ENCODE measurements at places on chromosomes 5 and 9.

DNA sequence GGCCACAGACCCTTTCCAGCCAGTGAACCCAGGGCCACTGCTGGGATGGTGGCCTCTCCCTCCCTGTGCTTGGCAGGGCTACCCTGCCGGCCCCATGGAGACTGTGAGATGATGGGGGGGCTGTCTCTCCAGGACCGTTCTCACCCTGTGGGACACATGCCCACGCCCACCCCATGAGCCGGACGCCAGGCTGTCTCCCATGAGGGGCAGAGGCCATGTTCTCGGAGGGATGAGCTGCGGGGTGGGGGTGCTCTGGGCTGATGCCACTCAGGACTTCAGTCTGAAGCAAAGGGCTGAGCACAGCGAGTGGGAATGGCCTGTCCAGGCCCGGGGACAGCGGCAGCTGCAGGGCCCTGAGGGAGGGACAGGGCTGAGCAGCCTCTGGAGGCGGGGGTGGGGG, 88.9 kb downstream of the KCNT1 start:
- no peak for DNase-seq

GRCh38 chr5:87836696-87837095, 424.0 kb upstream of the CCNH start:
- no peak for DNase-seq

DNA sequence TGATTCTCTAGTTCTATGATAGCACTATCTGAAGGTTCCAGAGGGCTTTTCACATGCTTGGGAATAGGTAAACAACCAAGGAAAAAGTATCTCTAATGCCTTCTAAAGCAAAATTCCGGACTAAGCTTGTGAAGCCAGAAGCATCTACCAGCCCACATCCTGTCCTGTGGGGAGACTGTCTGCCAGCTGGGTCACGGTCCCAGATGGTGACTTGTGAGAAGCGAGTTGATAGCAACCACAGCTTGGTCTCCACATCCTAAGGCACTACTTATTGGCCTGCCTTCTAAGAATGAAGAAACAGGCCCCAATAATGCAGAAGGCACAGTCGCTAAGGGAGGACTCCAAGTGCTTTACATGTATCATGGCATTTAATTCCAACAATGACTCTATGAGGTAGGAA, 184.1 kb upstream of the ADRA1B start:
- DNase-seq = no peak

GRCh38 chr5:138274189-138274853, at the start of gene GFRA3:
Gene GFRA3 (minus strand): TSS chr5:138274621. CDS start chr5:138274424, 197 bp downstream.
- DNase-seq = no peak

- DNase-seq = no peak
These were observed 4.9 kb downstream of the CACNA1B start for GRCh38 chr9:137882506-137882821.

GRCh38 chr9:110148384-110148783, 59.6 kb downstream of the C9orf152 start:
- DNase-seq = no peak

DNA sequence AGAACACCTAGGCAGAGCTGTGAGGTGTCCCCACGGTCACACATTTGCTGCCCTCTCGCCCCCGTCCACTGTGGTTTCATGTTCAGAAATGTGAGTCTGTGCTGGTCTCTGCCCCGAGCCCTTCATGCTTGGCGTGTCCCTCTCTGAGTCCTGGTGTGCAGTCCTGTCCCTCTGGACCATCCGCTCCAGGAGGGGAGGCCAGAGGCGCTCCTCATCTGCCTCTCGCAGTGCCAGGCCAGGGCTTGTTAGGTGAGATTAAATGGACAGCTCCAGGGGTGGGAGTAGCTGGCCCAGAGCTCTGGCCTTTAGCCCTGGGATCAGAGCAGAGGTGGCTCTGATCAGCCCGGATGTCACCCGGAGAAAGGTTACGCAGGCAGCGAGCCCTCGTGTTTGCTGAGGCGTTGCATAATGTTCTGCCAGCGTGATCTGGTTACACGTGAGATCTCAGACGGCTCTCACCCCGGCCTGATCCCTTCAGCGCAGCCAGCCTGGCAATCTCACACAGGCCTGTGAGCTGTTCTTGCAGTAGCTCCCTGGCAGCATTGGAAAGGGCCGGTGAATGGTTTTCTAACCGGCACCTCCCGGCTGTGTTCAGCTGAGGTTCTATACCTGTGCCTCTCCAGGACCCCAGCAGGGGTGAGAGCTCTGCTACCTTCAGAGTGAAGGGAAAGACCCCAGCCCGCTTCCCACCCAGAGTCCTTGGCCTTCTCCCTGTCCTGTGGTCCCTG, 24.5 kb downstream of the PTGES2 start:
- no peak for DNase-seq

DNA sequence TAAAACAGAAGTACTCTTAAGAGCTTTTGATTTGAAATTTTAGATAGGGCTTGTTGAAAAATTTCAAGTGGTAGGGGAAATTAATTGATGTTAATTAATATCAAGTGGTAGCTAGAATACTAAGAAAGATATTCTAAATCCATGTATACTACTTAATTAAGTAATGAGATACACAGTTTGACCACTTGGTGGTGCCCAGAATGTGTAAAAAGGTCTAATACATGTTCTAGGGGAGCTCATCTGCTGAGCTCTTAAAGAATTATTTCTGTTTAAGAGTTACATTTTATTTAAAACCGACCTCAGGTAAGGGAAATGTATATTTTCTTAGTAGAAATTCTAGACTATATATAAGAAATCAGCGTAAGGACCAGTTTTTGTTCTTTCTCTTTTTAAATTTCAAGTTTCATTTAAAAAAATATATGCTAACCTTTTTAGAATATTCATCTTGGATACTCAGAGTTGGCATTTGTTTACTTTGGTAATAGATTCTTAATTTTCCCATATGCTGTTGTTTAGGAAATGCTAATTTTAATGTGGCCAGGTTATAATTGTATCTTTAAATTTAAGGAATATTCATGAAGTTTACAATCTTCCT, 61.5 kb downstream of the LNPEP start:
- DNase-seq = no peak

DNA sequence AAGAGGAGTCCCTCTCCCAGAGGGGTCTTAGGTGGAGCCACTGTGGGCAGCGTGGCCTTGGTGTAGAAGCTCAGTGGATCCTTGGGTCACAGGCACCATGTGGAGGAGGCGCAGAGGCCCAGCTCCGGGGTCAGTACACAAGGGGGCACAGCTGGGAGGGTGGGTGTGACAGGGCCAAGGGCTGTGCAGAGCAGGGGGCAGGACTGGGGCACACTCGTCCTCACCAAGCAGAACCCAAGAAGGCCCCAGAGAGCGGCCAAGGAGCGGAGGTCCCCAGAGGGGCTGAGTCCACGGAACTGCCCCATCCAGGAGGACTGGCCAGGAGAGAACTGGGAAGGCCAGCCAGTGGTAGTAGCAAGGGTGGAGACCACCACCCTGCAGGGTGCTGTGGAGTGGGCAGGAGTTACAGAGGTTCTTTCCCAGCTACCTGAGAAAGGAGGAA, 2.5 kb upstream of the LPCAT1 start:
- DNase-seq = no peak

- no peak for DNase-seq
These were observed 491.0 kb upstream of the C9orf72 start for GRCh38 chr9:28064241-28064815.

- DNase-seq = no peak
These were observed 185.6 kb upstream of the POU5F2 start for GRCh38 chr5:93926831-93927620.

DNA sequence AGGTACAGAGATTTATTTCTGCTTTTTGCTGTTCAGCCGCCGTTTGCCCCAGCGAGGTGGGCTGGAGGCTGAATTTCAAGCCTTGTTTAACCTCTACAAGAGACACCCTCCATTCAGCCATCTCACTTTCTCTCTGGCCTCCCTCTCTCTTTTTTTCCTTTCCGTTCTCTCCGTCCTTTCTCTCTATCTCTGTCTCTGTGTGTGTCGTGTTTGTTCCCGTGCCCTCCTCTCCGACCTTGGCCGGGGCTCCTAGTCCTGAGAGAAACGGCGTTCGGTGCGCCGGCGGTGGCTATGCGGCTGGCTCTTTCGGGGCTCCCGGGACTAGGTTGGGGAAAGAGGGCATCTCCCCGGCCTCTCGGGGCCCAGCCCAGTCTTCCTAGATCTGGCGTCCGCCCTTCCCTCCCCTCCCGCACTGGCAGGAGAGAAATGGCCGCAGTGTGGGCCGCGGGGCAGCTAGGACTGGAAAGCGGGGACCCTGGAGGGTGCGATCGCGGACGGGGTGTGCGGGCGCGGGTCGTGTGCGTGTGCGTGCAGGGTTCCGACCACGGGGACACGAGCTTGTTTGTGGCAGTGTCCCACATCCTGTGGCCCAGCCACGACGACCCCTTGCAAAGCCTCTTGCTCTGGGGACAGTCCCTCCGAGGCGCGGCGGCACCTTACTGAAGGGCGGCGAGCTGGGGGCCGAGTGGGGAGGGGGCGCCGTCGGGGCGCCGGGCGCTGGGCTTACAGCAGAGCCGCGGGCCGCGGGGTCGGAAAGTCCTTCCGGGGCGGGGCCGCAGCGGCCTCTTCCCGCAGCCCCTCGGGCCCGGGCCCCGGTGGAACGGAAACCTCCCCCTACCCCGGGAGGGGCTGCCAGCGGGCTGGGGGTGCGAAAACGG, 5.7 kb downstream of the LHX2 start:
- DNase-seq = no peak

- DNase-seq = no peak
These were observed 655.2 kb upstream of the RIOK2 start for GRCh38 chr5:97838214-97838613.

DNA sequence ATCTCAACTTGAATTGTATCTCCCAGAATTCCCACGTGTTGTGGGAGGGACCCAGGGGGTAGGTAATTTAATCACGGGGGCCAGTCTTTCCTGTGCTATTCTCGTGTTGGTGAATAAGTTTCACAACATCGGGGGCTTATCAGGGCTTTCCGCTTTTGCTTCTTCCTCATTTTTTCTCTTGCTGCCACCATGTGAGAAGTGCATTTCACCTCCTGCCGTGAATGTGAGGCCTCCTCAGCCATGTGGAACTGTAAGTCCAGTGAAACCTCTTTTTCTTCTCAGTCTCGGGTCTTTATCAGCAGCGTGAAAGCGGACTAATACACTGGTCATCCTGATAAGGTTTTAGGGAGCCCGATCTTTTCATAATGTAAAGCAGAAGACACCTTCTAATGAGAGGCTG, 687.0 kb upstream of the FTMT start:
- no peak for DNase-seq

- no peak for DNase-seq
These were observed 86.4 kb downstream of the SFXN1 start for GRCh38 chr5:175564716-175565115.

- no peak for DNase-seq
These were observed 145.4 kb upstream of the NREP start for GRCh38 chr5:111902436-111902835.

DNA sequence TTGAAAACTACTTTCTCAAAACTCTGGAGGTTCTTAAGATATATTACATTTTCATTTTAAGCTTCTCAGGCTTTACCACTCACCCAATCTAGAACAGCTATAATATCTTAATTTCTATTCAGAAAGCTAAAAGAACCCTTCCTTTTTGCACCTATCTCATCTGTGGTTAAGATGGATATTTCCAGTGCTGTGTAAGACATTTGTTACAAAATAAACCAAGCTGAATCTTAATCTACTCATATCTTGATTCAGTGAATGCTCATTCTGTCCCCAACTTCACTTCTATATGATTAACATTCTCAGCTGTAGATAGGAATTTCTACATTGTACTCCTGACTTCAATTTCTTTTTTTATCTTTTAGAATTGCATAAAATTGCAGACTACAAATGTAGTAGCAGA, 15.0 kb downstream of the ABHD17B start:
- no peak for DNase-seq

GRCh38 chr9:116692616-116693015, 5.5 kb downstream of the TRIM32 start:
- no peak for DNase-seq

DNA sequence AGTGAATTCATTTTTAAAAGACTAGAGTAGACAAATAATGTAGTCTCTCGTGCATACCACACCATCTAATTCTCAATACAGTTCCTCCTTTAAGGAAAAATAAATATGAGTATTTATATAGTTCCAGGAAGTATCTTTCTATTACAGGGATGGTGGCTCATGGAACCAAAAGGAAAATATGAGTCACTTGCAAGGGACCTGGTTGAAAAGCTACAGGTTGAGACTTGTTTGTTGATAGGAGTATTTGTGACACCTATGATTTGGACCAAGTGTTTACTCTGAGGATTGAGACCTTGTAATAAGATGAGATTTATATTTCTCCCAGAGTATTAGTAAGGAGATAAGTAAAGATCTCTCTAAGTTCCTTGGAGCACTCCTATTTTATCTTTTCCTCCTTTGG, 67.4 kb downstream of the CDO1 start:
- DNase-seq = no peak

DNA sequence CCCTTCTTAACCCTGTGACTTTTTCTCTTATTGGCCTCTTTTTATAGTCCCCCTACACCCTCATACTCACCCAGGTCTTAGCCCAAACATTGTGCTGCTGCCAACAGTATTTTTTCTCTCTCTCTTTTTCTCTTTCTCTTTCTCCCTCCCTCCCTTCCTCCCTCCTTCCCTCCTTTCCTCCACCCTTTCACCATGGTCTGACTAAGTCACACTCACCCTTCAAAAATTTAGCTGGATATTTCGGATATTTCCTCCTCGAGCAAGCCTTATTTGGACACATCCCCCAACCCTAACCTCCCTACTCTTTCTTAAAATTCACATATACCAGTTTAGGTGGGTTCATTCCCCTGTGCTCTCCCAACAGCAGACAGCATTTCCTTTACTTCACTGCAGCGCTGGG, 64.7 kb downstream of the FGF1 start:
- DNase-seq = no peak

DNA sequence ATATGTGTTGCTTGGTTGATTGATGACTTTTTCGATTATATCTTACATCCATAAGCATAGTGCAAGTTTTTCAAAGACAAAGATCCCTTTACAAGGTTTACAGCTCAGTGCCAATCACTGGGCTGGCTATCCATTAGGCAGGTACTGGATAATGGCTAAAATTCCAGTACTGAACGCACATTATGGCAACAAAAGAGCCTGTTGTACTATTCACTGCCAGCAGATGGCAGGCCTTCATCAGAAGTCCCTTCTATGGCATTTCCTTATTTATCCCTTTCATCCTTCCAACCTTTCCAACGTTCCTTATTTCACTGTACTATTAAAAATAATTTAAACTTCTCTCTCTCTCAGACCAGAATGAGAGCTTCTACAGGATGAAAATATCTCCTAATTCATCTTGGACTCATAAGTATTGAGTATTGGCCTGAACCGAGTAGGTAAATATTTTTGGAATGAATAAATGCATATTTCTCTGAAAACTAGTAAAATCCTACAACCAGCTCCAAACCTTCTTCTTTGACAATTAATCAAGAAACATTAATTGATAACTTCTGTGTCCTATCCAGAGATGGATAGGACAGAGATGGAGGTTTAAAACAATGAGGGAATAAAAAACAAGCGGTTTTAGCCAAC, 6.7 kb upstream of the WNT8A start:
- no peak for DNase-seq

GRCh38 chr5:81495286-81495685, 101.4 kb upstream of the ACOT12 start:
- no peak for DNase-seq

GRCh38 chr5:138523406-138523805, 19.6 kb downstream of the ETF1 start:
- no peak for DNase-seq

GRCh38 chr9:77883133-77883532, 148.5 kb downstream of the GNAQ start:
- no peak for DNase-seq
